Inflammatory macrophage treated with lipopolysaccharide for 4 hours (primary cell): ENCODE measurements at places on chromosomes 16 and 17.

DNA sequence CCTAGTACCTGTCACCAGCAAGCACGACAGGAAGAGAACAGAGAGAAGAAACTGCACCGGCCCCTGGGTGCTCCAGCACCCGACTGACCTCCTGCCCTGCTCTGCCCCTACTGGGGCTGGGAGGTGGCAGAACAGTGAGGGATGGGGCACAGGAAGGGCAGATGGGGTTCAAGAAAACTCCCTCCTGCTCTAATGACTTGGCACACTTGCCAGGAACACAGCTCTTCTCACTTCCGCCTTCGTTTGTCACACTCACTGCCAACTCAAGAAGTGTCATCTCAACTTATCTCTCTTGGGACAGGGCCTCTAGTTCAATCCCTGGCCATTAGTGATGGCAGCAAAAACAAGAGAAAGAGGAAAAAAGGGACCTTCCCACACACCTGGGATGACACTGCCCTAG, 42.7 kb upstream of the ICAM2 start:
- peak; percentile 53 for DNase-seq

DNA sequence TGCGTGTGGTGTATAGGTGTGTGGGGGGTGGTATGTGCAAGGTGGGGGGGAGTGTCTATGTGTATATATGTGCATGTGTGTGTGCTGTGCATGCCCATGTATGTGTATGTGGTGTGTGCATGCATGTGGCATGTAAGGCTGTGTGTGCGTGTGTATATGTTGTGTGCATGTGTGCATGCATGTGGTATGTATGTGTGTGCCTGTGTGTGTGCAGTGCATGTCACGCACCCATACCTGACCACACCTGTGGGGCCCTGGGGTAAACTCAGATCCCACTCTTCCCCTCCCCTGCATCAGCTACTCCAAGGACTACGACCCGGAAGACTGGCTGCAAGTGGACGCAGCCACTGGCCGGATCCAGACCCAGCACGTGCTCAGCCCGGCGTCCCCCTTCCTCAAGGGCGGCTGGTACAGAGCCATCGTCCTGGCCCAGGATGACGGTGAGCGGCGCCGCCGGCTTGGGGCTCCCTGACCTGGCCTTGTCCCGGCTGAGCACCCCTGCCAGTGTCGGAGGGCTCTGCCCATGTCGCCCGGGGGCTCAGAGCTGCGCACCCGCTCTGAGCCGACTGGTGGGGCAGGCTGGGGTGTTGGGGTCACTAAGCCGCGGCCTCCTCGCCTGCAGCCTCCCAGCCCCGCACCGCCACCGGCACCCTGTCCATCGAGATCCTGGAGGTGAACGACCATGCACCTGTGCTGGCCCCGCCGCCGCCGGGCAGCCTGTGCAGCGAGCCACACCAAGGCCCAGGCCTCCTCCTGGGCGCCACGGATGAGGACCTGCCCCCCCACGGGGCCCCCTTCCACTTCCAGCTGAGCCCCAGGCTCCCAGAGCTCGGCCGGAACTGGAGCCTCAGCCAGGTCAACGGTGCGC, 9.1 kb downstream of the SLC22A31 start:
- no peak for DNase-seq

DNA sequence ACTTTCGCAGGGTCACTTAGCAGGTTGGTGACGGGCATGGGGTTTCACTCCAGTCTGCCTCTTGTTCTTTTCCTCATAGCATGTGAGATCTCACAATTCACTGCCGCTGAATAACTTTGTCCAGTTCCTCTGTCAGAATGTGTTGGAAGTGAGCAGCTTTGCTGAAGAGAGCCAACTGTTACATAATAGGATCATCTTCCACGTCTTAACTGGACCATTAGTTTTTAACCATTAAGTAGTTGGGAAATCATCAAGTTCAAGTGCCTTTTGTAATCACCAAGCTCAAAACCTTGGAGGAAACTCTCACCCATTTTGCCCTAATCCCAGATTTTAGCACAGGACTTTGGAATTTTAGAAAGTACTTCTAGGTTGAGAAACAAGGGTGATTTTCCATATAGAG, 290.6 kb downstream of the WWOX start:
- no peak for DNase-seq

GRCh38 chr17:9979463-9979995, 74.5 kb upstream of the RCVRN start:
- DNase-seq: no peak

DNA sequence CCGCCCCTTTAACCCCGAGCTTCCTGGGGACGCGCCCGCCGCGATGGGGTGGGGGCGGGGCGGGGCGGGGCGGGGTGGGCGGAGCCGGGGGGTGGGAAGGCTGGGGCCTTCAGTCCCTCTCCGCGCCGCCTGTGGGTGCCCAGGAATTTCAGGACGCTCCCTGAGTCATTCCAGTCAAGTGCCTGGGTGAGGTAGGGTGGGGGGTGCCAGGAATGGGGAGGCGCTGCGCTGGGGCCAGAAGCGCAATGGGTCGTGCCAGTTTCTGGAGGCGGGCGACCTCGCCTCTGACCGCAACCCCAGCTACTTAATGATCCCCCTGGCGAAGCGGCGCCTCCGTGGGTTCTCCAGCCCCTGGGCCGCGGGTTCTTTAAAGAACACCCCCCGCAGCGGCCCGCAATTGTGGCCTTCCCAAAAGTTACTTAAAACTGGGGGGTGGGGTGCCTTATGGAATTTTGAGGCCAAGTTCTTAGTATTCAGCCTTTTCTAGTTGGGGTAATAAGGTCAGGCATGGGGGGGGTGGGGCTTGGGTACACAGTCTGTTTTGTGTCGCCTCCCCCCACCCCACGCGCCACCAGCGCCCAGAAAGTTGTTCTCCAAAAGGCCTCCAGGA, 826 bp upstream of the GSE1 start:
- peak; percentile 32 for DNase-seq

DNA sequence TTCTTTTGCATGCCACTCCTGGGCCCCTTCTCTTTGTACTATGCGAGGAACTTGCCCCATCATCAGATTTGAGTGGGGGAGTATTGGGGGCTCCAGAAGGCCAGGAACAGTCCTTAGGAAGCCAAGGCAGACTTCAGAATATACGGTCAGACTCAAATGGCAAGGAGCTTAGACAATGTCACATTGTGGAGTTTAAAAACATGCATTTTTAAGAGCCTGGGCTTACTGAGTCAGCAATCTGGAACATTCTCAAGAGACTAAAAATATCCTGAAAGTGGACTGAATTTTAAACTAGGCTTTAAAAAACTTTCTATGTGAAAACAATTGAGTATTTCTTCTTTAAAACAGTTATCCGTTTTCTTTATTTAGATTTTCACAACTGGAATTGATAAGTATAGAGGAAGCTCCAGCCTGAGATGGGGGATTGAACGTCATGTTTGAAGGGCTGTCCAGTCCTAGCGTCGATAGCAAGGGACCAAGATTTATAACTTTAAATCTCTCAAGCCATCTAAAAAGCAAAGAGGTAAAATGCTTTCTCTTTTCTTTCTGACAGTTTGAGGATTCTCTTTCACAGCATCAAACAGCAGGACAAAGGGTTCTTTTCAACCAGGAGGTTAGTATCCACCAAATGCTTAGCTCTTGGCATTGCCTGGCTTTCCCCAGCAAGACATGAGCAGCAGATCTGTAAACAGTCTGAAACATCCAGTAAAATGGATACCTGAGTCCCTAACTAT, 45.8 kb upstream of the CDRT4 start:
- DNase-seq: no peak

- peak; percentile 71 for DNase-seq
These were observed 92.0 kb upstream of the CDH5 start for GRCh38 chr16:66274335-66275110.

- DNase-seq: no peak
These were observed 85.6 kb downstream of the MSI2 start for GRCh38 chr17:57341611-57342540.

DNA sequence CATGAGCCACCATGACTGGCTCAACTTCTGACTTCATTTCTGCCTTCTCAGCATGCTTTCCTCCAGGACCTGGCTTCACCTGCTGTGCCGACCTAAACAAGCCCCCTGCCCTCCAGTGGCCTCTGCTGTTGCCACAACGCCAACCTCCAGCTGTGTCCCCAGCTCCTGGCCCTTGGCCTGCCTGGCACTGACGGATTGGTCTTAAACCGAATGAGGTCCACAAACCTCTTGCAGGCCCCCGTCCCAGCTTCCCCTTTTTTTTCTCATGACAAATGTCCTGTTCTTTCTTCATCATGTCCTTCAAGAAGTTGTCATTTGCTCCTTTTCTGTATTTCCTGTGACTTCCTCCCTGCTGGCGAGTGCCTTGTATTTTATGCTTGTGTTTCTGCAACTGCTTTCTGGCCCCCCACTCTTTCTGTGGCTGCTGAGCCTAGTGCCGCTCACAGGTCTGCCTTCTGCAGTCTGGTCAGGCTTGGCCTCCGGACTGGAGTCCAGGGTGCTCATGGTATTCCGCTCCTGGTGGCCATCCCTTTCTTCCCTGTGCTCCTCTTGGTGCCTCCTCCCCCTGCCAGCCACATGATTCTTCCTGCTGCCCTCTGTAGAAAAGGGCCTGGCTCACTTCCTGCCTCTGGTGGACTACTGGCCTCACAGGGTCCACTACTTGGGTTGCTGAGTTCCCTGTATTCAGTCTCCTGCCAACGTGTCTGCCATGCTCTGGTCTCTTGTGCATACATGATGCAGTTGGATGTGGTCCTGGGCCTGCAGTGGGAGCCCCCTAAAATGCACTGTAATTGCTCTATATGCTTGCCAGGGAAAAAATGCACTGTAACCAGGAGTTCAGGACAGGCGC, 2.9 kb downstream of the ATP6V0C start:
- DNase-seq: peak; percentile 89

DNA sequence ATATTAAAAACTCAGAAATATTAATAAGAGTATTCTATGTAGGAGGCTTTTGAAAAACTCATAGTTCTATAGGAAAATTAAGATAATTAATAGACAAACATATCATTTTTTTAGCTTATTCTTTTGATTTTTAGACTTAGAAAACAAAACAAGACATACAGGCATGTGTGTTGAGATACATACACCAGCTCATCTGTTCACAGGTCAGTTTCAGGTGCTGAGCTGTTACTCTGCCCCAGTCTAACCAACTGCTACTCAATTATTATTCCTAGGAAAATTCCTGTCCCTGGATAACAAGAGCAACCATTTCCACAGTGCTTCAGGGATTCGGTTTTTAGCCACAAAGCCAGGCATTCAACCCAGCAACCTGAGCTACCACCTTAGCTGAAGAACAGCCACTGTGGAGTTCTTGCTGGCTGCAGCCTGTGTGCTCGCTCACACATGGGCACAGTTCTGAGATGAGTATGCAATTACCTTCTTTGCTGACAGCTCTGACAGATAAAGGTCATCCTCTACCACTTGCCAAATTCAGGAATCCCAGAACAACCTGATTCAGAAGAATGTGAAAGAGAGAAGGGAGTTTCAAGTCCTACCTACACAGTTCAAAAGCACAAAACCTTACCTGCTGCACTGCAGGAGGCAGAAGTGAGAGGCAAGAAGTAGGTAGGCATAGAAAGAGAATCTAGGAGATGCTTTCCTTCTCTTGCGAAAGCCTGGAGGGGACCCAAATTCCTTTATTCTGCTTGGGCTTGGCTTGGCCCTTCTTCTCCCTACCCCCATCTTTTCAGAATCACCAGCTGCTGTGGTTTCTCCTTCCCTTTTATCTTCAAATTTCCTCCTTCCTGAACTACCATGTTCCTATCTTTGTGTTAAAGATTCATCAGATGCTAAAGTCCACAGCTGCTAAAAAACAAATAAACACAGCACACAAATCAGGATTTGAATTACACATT, 62.7 kb downstream of the TEX2 start:
- DNase-seq: no peak

- no peak for DNase-seq
These were observed 4.4 kb upstream of the SCPEP1 start for GRCh38 chr17:56973520-56973919.

- peak; percentile 40 for DNase-seq
These were observed 2.7 kb downstream of the KRT36 start for GRCh38 chr17:41486809-41487530.

DNA sequence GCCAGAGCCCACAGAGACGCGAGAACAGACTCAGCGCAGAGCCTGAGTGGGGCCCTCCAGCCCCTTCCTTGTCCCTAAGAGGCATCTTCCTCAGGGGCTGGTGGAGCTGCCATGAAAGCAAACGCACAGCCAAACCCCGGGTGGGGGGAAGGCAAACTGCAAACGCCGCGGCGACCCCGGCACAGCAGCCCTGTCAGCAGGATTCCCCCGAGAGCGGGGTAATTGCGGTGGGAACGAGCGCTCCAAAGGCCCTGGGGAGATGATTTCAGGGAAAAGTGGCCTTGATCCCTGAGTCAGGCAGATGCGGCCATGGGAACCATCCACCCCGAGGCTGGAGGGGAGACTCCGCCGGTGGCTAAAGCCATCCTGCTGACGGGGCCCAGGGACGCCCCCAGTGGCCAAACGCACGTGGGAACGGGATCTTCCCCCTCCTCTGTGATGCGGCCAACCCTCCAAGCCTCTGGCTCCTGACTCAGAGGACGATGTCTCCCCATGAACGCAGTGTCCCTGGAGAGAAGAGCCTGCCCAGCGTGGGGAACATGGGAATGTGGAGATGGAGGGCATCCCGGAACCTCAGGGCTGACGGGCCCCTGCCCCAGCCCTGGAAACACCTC, 25.1 kb downstream of the SLC7A5 start:
- no peak for DNase-seq

DNA sequence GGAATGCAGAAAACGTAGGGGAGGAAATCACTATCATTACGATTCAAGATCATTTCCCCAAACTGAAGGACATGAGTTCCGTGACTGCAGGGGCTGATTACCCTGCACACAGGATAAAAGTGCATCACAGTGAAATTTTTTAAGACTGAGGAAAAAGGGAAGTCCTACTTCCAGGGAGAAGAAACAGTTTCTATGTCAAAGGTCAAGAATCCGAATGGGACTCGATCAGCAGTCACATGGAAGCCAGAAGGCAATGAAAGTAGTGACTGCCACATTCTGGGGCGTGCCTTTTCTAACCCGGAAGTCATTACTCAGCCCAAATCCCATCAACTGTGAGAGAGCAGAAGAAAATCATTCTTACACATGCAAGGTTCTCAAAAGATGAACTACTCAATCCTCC, 12.1 kb downstream of the ZZEF1 start:
- DNase-seq: peak; percentile 96

DNA sequence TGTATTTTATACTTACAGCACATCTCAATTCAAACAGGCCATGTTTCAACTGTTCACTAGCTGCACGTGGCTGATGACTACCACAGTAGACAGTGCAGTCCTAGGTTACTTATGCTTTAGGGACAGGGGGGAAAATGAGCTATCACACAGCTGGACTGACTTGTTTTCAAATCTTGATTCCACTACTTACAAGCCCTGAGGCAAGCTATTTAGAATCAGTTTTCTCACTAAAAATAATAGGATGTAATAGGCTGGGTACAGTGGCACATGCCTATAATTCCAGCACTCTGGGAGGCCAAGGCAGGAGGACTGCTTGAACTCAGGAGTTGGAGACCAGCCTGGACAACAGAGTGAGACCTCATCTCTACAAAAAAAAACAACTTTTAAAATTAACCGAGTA, 10.3 kb downstream of the GLG1 start:
- DNase-seq: no peak

- no peak for DNase-seq
These were observed 32.7 kb downstream of the ADAMTS18 start for GRCh38 chr16:77402118-77402517.

GRCh38 chr17:41636652-41637051, 12.3 kb upstream of the KRT17 start:
- DNase-seq: no peak
